ENCODE measurements at places on chromosomes 13 and 19.

DNA sequence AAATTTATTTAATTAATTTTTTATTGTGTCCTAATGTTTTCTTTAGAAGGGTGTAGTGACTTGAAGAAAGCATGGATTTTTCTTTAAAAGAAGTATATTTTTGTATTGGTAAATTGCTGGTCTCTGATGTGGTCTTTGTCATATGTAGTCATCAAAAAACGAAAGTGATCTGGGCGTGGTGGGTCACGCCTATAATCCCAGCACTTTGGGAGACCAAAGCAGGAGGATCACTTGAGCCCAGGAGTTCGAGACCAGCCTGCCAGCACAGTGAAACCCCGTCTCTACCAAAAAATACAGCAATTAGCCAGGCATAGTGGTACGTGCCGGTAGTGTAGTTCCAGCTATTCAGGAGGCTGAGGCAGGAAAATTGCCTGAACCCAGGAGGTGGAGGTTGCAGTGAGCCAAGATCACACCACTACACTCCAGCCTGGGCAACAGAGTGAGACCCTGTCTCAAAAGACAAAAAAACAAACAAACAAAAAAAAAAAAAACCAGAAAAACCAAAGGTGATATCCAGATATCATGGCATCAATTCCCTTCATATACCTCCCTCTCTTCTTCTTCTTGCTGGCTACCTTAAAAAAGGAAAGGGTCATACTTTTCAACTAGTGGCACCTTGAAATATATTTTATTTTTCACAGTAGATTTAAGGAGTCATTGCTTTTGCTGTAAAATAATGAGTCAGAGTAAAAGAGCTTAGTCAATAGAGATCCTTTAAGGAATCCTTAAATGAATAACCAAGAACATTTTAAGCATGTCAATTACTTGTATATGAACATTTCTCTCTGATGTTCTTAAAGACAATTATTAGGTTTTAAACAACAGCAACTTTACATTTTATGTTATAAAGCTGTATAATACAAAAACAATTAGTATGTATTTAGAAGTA lies 19.9 kb downstream of the KCTD4 start:
- no peak for DNase-seq

DNA sequence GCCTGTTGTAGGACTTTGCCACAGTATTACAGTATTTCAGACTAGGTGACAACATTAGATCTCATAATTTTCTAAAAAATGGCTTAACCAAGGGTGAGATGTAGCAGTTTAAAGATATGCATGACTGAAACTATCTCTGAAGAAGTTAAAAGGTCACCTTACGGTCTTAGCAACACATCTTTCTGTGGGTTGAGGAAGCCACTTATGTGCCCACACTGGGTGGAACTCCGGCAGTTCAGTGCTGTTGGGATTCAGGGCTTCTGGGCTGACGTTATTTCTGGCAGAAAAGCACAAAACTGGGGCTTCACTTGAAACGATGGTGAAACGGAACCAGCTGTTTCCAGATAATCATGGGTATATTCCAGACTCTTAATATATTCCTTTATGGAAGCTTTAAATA lies 697.3 kb downstream of the PCDH9 start:
- no peak for DNase-seq

DNA sequence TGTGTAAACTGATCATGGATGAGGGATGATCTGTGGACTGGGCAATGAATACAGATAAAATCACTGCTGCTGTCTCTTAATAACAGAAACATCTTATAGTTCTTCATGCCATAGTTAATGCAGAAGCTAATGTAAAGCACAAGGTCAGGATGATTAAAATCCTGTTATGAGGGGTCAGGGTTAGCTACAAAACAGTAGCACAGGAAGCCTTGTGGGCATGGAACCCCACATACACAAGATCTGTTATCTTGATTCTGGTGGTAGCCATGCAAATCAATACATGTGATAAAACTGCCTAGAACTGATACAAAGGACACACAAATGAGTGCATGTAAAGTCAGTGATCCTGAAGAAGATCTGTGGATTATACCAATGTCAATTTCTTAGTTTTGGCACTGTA lies 96.4 kb downstream of the KLF12 start:
- DNase-seq, result no peak

DNA sequence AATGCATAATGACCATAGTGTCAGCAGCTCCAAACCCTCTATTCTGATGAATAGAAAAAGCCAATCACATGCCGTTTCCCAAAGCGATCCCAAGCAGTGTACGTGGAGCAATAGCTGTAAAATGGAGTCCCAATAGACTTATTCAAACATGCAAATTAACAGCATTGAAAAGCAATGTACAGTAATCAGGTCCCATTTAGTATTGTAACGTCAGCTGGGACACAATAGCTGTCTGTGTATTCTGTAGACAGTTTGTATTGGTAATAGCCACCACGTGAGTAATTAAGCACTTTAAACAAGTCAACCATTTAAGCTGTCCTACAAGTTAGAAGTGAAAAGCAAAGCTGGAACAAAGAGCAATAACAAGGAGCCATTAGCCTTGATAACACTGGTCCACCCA lies 698.2 kb downstream of the PCDH17 start:
- no peak for DNase-seq

All from fibroblast of skin of scalp (primary cell).